ENCODE measurements at places on chromosomes 13 and 19. TPM values are rescaled to one million over a fixed set of nuclear protein-coding genes. Genes with fewer than 3 reads are reported as not detected.

ZNF578 gene
- 14.4 TPM for total RNA-seq

KCTD15 gene
- total RNA-seq: 23.8 TPM

- no peaks in the 10 kb centered on the region for H3K36me3 ChIP-seq
- H3K27ac ChIP-seq: peak overlapping the region; percentile 6
- no peak for DNase-seq
- H3K27me3 ChIP-seq: no peaks in the 10 kb centered on the region
Observed at GRCh38 chr13:50463719-50464118, 379.8 kb downstream of the DLEU7 start.

GRCh38 chr19:7869910-7870511 is 4.2 kb downstream of the PRR36 start:
- peaks cover 27% of the 10 kb centered on the region for H3K4me1 ChIP-seq
- no peak overlapping the region for H3K27ac ChIP-seq
- H3K4me3 ChIP-seq: no peak overlapping the region
- peaks cover 19% of the 10 kb centered on the region for H3K27me3 ChIP-seq
- H3K36me3 ChIP-seq: no peaks in the 10 kb centered on the region

DNA sequence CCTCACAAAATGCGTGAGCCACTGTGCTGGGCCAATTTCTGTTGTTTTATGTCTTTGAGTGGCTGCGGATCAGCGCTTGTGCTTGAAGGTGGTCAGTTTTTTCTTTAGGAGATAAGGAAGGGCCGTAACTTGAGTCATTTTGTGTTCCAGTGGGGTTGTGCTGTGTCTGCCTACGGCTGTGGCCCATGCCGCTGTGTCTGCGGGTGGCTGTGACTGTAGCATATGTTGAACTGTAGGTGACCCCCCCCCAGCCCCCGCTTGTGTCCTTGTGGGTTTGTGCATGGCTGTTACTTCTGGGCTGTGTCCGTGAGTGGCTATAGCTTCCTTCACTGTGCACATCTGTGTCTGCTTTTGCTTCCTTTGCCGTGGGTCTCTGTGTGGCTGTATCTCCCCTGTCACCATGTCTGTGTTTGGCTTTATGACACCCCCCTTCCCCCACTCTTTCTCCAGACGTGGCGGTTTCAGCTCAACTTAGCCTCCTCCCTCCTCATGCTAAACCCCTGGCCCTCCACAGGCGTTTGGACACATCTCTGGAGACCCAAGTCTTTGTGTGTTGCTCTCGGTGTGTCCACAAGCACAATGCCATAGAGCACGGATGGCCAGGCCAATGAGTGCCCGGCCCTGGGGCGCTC is 675 bp downstream of the PPP1R14A start:
- peak overlapping the region; percentile 56 for H3K4me3 ChIP-seq
- no peaks in the 10 kb centered on the region for H3K36me3 ChIP-seq
- no peak for DNase-seq
- peaks cover 9% of the 10 kb centered on the region for H3K4me1 ChIP-seq
- peak overlapping the region; percentile 92 for H3K27ac ChIP-seq

DNA sequence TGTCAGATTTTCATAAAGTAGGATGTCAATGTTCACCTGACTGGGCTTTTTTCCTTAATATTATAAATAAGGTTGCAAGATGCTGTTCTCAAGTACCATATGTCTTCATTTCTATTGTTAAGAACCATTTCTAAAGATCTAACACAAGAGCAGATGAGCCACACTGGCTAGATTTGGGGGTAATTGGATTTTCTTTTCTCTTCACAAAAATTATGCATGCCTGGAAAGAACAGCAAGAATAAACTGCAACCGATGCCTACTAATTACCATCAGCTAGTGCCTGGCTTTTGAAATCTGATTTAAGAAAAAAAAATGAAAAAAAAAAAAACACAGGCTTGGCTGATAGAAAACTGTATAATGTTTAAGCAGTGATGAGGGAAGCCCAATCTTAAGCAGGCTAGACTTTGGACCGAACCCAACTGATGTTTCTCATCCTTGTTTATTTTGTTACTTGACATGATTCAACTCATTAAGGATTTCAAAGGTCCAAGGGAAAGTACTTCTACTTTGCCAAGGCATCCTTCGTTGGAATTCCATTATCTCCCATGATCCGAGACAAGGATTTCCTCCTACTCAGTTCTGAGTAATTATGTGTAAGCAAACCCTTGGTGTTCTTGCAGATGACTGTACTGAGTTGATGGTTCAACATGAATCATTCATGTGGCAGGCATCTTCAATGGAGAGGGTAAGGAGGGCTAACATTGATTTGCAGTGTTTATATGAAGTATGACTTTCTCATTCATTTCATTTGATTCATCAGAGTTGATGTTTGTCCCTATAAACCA is 300.5 kb downstream of the SPRY2 start:
- no peaks in the 10 kb centered on the region for H3K36me3 ChIP-seq
- H3K27ac ChIP-seq: no peak overlapping the region
- DNase-seq: no peak
- H3K4me1 ChIP-seq: no peaks in the 10 kb centered on the region
- no peak overlapping the region for H3K4me3 ChIP-seq

DNA sequence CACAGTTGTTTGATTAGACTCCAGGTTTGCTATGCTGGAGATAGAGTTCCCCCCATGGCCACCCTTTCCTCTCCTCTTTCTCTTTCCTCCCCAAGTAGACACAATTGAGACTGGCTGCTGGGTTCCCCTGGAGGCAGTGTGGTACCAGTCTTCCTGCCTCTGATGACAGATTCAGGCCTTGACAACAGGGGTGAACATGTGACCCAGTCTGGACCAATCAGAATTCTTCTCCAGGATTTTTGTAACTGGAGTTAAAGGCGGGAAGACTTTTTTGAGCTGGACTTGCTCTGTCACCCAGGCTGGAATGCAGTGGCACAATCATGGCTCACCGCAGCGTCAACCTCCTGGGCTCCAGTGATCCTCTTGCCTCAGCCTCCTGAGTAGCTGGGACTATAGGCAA is 48.7 kb downstream of the CCNE1 start:
- H3K36me3 ChIP-seq: no peaks in the 10 kb centered on the region
- no peak overlapping the region for H3K4me3 ChIP-seq
- DNase-seq: no peak
- H3K27me3 ChIP-seq: no peaks in the 10 kb centered on the region

DNA sequence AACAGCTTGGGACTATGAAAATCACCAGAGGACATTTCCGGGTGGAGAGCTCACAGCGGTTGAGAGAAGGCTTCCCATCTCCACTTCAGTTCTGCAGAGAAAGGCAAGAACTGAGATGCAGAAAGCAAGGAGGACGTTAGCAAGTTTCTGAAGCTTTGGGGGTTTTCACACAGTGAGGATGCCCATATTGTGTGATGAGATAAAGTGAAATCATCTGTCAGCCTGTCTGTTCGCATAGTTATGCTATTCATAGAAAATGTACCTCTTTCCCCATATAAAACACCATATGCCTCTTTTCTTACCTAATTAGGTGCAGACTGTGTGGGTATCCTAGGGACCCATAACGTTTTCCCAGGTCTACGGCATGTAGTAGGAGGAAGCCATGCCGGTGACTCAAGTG is 27.5 kb downstream of the ZIC5 start:
- no peak for DNase-seq
- no peaks in the 10 kb centered on the region for H3K4me1 ChIP-seq
- H3K4me3 ChIP-seq: no peak overlapping the region
- peaks cover 2% of the 10 kb centered on the region for H3K27me3 ChIP-seq
- H3K27ac ChIP-seq: no peak overlapping the region

DNA sequence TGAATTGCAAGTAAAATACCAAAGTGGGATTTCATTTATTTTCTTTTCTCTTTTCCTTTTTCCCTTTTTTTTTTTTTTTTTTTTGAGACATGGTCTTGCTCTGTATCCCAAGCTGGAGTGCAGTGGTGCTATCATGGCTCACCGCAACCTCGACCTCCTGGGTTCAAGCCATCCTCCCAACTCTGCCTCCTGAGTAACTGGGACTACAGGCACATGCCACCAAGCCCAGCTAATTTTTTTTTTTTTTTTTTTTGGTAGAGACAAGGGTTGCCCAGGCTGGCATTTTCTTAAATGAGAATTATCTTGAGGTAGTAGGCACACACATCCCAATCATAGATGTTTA is 68.5 kb upstream of the GPR183 start:
- no peaks in the 10 kb centered on the region for H3K36me3 ChIP-seq
- no peak for DNase-seq
- no peak overlapping the region for H3K27ac ChIP-seq

DNA sequence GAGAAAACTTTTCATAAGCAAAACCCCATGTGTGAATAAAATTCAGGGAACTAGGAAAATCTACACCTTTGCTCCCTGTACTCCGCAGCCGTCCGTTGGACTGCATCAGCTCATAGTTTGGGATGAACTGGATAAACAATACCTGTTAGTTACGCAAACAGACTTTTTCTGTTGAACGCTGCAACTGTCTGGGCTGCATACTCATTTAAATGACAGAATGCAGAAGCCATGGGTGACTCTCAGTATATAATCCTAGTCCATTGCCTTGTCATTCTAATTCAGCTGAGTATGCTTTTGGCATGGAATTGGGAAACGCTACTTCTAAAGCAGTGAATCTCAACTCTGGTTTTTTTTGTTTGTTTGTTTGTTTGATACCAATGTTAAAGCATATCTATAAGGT is 151.6 kb downstream of the SLITRK1 start:
- no peak overlapping the region for H3K4me3 ChIP-seq
- H3K27ac ChIP-seq: no peak overlapping the region
- no peaks in the 10 kb centered on the region for H3K36me3 ChIP-seq
- H3K4me1 ChIP-seq: no peaks in the 10 kb centered on the region
- no peak for DNase-seq

DNA sequence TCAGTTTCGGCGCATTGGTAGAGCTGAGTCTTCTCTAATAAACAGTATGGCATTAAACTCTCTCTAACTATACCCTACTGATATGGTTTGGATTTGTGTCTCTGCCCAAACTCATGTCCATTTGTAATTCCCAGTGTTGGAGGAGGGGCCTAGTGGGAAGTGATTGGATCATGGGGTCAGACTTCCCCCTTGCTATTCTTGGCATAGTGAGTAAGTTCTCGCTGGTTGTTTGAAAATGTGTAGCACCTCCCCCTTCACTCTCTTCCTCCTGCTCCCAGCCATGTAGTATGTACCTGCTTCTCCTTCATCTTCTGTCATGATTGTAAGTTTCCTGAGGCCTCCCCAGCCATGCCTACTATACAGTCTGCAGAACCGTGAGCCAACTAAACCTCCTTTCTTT is 682.7 kb upstream of the ARGLU1 start:
- no peak for DNase-seq
- H3K4me3 ChIP-seq: no peak overlapping the region
- no peaks in the 10 kb centered on the region for H3K27me3 ChIP-seq

GRCh38 chr13:86383561-86383960 is 584.3 kb upstream of the SLITRK6 start:
- H3K27me3 ChIP-seq: no peaks in the 10 kb centered on the region
- H3K4me3 ChIP-seq: no peak overlapping the region
- no peak for DNase-seq
- H3K4me1 ChIP-seq: no peaks in the 10 kb centered on the region
- H3K36me3 ChIP-seq: no peaks in the 10 kb centered on the region
- no peak overlapping the region for H3K27ac ChIP-seq

OLFM4 gene
- not detected for total RNA-seq

- no peak overlapping the region for H3K4me3 ChIP-seq
- H3K27ac ChIP-seq: no peak overlapping the region
- H3K27me3 ChIP-seq: no peaks in the 10 kb centered on the region
- no peaks in the 10 kb centered on the region for H3K36me3 ChIP-seq
Observed at GRCh38 chr19:13995017-13995728, 10.9 kb downstream of the RFX1 start.

SIGLECL1 gene
- 0.55 TPM for total RNA-seq

GRCh38 chr13:104816726-104817125 is 1718.7 kb downstream of the EFNB2 start:
- no peaks in the 10 kb centered on the region for H3K4me1 ChIP-seq
- no peaks in the 10 kb centered on the region for H3K27me3 ChIP-seq
- H3K36me3 ChIP-seq: no peaks in the 10 kb centered on the region
- H3K27ac ChIP-seq: no peak overlapping the region
- H3K4me3 ChIP-seq: no peak overlapping the region

- H3K27me3 ChIP-seq: no peaks in the 10 kb centered on the region
- H3K27ac ChIP-seq: no peak overlapping the region
- H3K4me1 ChIP-seq: no peaks in the 10 kb centered on the region
- no peaks in the 10 kb centered on the region for H3K36me3 ChIP-seq
- H3K4me3 ChIP-seq: no peak overlapping the region
Observed at GRCh38 chr19:57773488-57773887, 4.0 kb downstream of the ZNF586 start.

FFAR1 gene
- total RNA-seq: not detected

DNA sequence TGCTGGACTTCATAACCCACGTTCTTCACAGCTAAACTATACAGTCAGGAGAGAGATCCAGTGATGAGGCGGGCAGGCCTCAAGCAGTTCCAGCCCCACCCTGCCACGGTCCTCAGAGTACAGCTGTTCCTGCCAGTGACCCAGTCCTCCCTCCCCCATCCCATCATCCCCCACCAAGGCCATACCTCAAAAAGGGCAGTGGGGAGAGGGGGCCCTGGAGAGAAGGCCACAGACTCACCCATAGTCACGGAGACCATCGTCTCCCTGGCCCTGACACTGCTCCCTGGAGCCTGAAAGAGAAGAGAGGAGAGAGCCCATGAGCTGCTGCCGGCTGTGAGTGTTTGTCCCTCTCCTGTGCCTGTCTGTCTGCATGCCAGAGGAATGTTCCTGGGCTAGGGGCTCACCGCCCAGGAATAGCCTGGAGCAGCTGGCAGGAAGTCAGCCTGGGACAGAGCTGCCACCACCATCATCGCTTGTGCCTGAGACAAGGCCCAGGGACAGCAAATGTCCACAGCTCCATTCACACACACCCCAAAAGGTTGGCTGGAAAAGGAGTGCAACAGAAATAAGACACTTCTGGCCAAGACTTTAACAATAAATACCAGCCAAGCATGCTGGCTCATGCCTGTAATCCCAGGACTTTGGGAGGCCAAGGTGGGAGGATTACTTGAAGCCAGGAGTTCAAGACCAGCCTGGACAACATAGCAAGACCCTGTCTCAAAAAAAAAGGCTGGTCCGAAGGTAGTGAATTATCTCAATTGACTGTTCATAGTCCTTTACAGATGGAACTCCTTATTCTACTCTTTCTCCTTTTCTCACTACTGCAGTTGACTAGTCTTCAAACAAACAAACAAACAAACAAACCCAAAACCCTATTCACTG is 6.4 kb downstream of the C19orf47 start:
- no peak overlapping the region for H3K4me3 ChIP-seq
- no peak for DNase-seq
- H3K36me3 ChIP-seq: no peaks in the 10 kb centered on the region
- no peaks in the 10 kb centered on the region for H3K27me3 ChIP-seq
- H3K4me1 ChIP-seq: no peaks in the 10 kb centered on the region

ATXN8OS gene
- total RNA-seq: not detected

ZNF177 gene
- 8.7 TPM for total RNA-seq

KLK14 gene
- 0.76 TPM for total RNA-seq

ZNF681 gene
- total RNA-seq: 1.8 TPM

ZNF274 gene
- 34.3 TPM for total RNA-seq
